ENCODE measurements at places on chromosomes 2 and 18. TPM values are rescaled to one million over a fixed set of nuclear protein-coding genes. Genes with fewer than 3 reads are reported as not detected.

FABP1 gene
- not detected for total RNA-seq

WDPCP gene
- 7.6 TPM for total RNA-seq

REEP1 gene
- 0.21 TPM for total RNA-seq

MERTK gene
- 0.21 TPM for total RNA-seq

SUCLG1 gene
- total RNA-seq: 76.4 TPM

GRCh38 chr2:150706561-150706960 lies 219.1 kb upstream of the RND3 start:
- DNase-seq: no peak

DNA sequence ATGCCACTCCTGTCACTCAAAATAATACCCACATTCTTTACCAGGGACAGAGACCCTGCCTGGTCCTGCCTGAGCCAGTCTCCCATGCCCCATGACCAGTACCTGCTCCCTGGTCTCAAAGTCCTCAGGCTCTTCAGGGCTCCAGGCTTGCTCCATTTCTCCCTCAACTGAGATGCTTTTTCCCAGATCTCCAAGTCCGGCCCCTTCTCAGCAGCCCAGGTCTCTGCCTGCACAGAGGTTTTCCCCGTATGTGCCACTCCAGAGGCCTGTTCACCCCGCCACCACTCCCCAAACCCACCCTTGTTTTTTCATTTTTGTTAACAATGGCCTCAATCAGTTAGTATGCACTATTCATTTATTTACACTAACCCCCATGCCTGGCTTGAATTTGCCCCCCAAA lies 499.5 kb upstream of the MYT1L start:
- DNase-seq: no peak

DNA sequence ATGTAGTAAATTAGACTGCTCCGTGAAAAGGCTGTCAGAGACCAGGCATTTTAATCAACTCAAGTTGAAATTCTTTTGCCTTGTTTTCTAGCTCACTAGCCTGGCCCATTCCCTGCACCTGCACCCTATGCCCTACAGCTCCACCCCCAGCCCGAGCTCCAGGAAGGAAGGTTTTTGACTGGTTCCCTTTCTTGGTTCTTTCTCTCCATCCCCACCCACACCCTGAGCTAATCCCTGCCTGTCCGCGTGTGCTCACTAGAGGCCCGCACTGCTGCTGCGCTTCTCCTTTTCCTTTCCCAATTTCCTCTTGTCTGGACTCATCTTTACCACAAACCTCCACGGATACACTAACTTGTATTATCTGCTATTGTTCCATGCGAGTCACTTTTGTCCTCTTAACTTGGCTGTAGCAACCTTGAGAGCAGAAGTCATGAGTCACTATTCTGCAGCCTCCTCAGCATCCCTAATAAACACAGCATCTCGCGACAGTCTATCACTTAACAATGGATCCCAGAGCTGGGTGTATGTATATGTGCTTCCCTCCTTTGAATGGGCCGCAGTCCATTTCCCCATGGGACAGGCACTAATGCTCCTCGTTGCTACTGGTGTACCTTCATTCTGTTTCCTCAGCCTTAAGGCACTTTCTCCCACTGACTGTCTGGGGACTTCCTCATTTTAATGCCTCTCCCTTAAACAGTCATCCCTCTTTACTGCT lies 36.5 kb downstream of the COLEC12 start:
- DNase-seq: no peak

DNA sequence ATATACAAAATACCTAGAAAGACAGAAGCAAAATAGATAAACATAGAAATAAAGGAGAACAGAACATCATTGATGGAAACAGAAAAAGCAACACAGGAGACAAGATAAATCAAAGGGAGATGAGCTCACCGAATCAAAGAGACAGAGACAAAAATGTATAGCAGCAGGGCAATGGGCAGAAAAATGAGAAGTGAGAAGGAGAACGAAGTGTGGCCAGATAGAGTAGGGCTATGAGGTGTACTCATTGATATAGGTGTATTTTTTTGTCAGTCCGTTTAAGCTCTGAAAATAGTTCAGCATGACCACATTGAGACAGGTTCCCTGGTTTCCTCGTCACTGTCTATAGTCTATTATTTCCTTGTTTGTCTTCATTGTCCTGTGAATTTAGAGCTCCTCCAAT lies 55.1 kb downstream of the SP100 start:
- no peak for DNase-seq

DNA sequence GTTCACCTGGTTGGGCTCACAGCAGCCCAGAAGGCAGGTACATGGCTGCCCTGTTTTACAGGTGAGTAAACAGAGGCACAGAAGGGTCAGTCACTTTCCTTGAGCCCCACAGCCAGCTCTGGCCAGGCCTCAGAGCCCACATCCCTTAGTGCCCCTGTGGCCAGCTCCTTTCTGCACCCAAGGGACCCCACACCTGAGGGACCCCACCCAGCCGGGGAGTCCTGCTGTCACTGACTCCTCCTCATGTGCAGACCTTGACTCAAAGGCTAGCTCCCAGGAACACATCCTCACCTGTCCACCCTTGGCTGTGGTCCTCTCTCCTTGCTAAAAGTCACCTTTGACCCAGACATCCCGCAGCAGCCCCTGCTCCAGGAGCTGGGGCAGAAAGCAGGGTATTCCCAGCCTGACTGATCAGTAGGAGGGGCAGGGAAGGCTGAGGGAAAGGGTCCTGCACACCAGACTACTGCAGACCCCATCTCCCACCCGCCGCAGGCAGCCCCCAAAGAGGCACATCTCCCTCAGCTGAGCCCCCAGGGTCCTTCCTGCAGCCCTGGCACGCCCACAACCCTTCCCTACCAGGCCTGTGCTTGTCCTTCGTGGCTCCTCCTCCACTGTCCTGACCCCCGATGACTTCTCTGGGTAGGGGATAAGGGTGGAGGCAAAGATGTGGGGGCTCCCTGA lies 9.8 kb upstream of the ARHGEF4 start:
- DNase-seq: no peak

GRCh38 chr2:144834998-144835633 lies 315.2 kb upstream of the ZEB2 start:
- no peak for DNase-seq

DNA sequence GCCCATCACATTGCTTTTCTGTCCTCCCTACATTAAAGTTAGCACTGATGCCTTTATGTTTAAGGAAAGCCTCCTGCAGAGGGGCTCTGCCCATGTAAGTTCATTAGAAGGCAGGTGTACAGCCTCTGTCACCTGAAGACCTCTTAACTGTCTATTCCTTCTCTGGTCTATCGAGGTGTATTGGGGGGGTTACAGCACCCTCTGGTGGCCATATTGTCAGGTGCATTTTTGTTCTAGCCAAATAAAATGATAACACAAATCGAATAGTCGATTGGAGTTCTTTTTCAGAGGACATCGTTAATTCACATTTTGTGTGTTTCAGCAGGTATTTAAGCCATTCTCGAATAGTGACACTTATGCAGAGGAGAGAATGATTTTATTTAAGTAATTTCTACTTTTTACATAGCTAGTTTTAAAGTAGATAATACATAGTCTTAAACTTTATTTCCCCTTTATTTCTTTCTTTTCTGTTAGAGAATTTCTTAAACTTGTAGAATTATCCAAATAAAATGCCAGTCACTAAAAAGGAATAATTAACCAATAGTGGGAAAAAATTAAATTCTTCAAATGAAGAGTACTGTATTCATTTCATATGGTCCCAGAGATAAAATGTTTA lies 136.8 kb downstream of the NEDD4L start:
- peak; percentile 73 for DNase-seq

GRCh38 chr2:7508296-7508943 lies 591.2 kb downstream of the RNF144A start:
- DNase-seq: no peak

Data from activated CD8-positive, alpha-beta T cell treated with anti-CD3 and anti-CD28 coated beads, Interleukin-2, amount 10 ng/mL, durations not matched to agents 7 days and 5 days (primary cell).